Activated naive CD4-positive, alpha-beta T cell treated with Interleukin-2 at 50 U/mL for 16 hours (primary cell): ENCODE measurements at places on chromosomes 3 and 15.

DNA sequence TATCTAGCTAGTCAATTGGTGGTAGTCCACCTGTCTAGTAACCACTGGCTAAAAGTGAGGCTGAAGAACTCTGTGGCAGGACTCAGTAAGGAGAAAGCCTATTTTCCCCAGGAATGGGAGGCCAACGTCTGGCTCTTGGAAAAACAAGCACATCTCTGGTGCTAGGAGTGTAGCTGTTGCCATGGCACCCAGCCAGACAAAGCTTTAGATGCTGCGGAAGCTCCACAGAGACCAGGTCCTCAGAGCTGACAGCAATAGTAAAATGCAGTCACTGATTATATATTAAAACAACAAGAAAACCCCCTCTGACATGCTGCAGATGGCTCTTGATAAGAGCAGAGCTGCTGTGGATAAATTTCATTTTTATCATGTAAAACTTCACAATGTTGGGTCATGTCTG is 124.9 kb upstream of the STRIT1 start:
- no peak for DNase-seq

GRCh38 chr3:185807445-185808068 is 17.3 kb downstream of the IGF2BP2 start:
- DNase-seq: no peak

- DNase-seq: no peak
Observed at GRCh38 chr15:75927601-75928000, 23.9 kb downstream of the FBXO22 start.

- no peak for DNase-seq
Observed at GRCh38 chr15:35980719-35981118, 434.8 kb upstream of the DPH6 start.

GRCh38 chr3:186425788-186426730 is 64.0 kb upstream of the DGKG start:
- no peak for DNase-seq

DNA sequence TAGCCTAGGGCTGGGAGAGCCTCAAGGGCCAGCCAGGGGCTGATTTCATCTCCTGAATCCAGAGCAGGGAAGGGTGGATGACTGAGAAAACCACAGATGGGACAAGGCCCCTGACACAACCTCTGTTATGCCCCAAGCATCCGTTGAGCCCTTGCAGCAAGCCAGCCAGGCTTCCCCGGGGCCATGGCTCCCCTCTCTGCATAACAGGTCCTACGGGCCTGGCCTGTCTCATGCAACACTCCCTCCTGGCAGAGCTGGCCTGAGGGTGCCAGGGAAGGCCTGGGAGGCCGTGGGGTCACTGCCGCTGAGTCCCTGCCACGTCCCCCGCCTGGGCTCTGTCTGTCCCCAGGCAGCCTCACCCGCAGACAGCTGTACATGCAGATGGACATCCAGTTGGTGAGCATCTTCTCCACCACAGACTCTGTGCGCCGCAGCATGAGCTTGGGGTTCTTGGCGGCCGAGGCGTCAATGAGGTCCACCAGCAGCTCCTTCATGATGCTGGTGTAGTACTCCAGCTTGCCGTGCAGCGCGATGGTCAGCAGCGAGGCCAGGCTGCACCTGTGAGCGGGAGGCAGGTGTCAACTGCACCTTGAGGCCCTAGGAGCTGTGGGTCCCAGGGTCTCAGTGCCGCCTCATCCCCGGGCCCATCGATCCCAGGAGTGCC is 22.1 kb downstream of the H1-8 start:
- no peak for DNase-seq

DNA sequence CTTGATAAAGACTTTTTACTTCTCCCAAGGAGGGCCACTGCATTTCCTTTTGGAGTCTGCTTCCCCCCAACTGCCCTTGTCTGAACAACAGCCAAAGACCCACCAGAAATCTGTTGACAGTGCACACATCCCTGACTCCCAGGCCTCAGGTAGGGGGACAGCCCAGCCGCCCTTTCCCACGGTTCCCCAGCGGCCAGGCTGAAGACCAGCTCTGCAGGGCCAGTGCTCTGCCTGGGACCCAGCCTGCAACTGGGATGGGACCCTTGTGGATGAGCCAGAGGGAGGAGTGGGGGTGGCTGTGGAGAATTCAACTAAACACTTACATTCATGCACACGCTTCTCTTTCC is 8.1 kb upstream of the PRR23E start:
- DNase-seq: no peak

- no peak for DNase-seq
Observed at GRCh38 chr15:68130851-68131250, 74.3 kb downstream of the CALML4 start.

- no peak for DNase-seq
Observed at GRCh38 chr3:87694678-87695077, 364.1 kb downstream of the CGGBP1 start.

GRCh38 chr15:75662823-75663519 is 15.3 kb downstream of the SNX33 start:
- DNase-seq: no peak

GRCh38 chr3:134309987-134310700 is 59.5 kb upstream of the RYK start:
- DNase-seq: no peak

DNA sequence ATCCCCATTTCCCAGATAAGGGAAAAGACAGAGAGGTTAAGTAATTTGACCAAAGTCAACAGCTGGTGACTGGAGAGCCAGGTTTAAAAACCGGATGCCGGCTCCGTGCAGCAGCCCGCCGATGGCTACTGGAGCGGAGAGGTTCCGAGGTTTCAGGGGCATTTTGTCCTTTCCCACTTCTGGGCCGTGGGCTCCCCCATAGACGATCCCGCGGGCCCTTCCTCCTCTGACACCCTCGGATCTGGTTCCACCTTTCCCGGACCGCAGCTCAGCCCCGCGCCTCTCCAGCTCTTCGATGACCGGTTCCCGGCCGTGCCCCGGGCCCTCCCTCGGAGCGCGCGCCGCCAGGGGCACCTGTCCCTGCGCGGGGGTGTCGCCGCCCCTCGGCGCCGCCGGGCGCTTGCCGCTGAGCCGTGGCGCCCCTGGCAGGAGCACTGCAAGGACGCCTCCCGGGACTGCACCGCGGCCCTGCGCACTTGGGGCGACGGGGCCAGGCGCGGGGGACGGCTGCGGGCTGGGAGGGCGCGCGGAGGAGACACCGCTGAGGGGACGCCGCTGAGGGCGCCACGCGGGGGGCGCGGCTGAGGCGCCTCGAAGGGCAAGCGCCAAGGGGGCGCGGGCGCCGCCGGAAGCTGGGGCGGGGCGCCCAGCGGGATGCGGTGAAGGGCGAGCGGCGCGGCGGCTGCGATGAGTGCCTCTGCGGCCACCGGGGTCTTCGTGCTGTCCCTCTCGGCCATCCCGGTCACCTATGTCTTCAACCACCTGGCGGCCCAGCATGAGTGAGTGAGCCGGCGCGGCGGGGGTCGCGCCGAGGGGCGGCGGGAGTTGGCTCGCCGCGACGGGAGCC is at the start of gene TM6SF1:
TSS of gene TM6SF1 (plus strand) at position 652 of the 847 bp plus-strand sequence. CDS start at position 688, 36 bp downstream.
- peak; percentile 6 for DNase-seq

DNA sequence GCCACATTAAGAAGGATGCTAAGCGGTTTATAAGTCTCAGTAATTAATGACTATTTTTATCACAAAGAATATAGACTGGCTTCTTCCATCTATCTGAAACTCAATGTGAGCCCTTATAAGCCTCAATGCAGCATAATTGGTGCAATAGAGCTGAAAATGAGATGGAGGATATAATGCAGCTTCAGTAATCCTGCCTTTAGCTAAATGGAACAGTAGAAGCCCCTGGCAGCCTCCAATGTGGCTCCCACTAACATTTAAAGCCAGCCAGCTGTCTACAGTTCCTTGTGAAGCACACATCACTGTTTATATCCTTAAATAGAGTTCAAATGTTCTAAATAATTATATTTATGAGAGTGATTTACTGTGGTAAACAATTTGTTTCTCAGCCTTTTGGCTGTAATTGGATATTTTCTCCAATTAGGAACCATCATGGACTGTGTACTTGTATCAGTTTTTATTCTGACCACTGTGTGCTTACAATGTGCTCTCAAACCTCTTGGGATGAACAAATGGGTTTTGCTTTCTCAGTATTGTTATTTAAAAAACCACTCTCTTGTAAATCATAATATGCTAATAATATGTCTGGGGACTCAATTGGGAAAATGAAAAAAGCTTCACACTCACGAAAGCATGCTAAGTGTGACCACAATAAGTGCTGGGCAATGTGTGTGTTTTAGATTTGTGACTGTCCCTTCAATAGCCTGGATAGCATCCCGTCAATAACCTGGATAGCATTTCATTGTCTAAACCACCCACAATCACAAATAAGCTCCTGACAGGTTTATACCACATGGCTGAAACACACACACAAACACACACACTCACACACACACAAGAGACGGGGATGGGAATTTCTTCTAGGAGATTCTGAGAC is 366.6 kb downstream of the GBE1 start:
- no peak for DNase-seq

DNA sequence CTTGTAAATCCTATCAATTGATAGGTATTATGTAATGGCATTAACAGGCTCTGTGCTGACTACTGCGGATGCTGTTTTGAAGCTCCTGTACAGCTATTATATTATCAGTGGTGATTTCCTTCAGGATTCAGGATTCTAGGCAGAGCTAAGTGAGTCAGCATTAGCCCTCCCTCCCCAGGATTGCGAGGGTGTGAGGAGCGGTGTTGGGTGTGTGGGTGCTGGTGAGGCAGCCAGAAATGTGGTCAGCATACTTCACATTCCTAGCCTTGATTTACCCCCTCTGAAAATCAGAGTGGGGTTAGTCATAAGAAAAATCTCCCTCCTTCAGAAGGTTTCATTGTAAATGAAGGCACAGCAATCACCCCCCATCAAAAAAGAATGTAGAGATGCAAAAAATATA is 72.5 kb downstream of the SNTN start:
- no peak for DNase-seq

GRCh38 chr3:124396339-124396950 is 333.8 kb upstream of the UMPS start:
- DNase-seq: no peak

DNA sequence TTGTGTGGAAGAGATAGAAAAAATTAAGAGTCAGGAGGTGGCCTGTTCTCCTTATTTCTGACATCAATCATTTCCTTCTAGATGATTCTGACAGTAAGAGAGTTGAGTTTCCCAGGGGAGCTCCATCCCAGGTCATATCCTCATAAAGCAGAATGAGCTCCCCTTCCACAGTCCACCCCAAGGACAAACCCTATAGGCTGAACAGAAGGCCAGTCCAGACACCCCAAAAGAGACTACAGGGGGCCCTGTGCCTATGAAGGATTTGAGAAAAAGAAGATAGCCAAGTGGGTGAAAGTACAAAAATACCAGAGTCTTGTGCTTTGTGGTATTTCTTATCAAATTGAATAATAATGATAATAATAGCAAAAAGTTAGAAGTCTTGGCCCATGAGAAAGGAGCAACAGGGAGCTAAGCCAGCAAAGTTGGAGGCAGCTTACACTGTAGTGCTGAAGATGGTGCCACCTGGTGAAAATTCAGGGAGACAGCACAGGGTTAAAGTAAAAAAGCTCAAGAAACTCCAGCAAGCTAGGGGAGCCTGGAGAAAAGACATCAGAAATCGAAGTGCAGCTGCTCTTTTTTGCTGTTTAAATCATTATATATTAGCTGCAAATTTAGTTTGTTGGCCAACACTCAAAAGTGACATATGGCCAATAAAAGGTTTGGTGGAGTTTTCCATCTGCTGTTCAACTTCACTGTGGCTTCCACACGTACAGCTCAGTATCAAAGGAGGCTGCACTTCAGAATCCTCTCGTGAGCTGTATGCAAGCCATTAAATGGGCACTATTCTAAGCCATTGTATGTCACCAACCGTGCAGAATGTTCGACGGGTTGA is 35.8 kb upstream of the SLC24A5 start:
- DNase-seq: no peak

- DNase-seq: no peak
Observed at GRCh38 chr3:78724859-78725258, 1042.9 kb downstream of the ROBO1 start.

DNA sequence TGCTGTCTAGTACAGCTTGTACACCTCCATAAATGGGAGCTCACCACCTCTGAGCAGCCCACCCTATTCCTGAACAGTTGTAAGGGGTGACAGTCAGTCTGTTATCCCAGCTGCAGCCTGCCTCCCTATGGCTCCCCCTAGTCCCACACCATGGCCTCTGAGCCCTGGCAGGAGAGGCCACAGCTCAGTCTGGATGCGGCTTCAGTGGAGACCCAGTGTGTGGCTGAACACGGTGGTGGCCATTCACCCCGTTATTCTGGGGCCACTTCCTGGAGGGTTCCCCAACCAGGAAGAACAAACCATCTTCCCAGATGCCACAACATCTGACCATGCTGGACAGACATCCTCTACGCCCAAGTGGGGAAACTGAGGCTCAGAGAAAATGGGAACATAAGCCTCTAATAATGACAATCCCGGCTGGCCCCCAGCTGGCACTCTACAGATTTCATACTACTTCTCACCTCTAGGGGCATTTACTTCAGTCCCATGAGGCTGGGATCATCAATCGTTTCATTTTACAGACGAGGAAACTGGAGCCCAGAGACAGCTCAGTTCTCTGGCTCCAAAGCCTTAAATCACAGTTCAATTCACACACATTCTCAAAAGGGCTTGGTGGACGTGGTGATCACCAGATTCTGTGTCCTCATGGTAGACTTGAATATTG is 9.2 kb upstream of the GRIP2 start:
- no peak for DNase-seq

DNA sequence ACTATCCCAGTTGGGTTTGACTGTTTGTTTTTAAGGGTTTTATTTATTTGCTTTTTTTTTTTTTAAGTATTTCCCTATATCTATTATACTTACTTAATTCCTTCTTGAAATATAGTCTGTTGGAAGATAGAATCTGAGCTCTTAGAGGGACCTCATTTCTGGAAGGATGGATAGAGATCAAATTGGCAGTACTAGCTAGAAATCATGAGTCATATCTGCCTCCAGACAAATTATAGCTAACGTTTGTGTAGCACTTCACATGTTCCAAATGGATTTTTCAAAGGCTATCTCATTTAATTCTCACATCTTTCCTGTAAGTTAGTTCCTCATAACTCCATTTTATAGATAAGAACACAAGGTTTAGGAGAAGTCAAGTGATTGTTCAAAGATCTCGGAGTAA is 384.7 kb downstream of the ZIC1 start:
- no peak for DNase-seq

GRCh38 chr3:55204417-55204816 is 276.6 kb upstream of the LRTM1 start:
- DNase-seq: no peak

- DNase-seq: no peak
Observed at GRCh38 chr3:128405554-128406277, 61.0 kb downstream of the DNAJB8 start.
